ENCODE measurements at places on chromosomes 11 and 22.
A peak's percentile ranks its signal among the peaks of the same experiment; 100 is the strongest.

GRCh38 chr22:34934261-34934660, 131.7 kb upstream of the ISX start:
- DNase-seq, result no peak

GRCh38 chr11:70029115-70029860, 48.8 kb upstream of the ANO1 start:
- DNase-seq, result no peak

DNA sequence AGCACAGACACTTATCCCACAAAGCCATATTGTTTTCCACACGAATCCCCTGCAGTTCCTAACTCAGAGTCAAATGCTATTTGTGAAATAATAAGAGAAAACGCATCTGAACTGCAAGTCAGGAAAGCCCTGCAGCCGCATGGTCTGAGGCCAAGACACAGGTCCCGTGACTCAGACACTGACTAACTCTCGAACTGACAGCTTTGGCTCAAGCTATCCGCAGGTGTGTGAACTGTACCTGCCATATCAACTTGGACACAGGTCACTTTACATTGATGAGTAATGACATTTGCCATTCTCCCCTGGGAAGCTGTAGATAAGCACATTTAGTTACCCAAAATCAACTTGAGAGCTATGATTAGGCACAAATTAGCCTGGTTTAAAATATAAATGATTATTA, 34.9 kb upstream of the NFRKB start:
- no peak for DNase-seq

- no peak for DNase-seq
Observed at GRCh38 chr11:105612771-105613170, 2.9 kb downstream of the GRIA4 start.

- no peak for DNase-seq
Observed at GRCh38 chr22:28904211-28904896, 21.0 kb downstream of the ZNRF3 start.

GRCh38 chr22:21866833-21867527, 465 bp downstream of the MAPK1 start:
- DNase-seq, result peak; percentile 36

DNA sequence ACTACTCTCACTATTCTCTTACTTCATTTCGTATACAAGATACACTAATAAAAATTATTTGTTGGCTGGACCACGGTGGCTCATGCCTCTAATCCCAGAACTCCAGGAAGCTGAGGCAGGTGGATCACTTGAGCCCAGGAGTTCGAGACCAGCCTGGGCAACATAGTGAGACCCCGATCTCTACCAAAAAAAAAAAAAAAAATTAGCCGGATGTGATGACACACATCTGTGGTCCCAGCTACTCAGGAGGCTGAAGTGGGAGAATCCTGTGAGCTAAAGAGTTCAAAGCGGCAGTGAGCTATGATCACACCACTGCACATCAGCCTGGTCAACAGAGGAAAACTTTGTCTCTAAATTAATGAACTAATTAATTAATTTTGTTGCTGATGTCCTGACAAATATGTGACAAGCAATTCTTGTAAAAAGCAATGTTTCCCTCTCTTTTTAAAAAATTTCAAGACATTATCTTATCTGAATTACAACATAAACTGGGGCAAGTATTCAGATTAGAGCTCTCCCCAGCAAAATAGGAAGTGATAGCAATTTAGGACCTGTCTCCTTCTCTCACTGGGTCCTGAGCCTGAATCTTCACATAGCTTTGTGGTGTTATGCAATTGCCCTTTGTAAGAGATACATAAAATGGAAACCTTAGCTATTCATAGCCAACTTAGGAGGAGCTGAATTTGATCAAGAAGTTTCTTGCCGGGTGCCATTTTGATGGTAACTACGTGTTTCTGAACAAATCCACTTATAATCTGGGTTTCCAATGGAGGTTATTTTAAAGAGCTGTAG, 17.6 kb upstream of the TMA7B start:
- DNase-seq, result no peak

Measured in left hindlimb (tissue), 1 donor.